ENCODE measurements at places on chromosomes 6 and 20.

GRCh38 chr6:163414117-163414945 is at the start of gene QKI:
QKI (plus strand) TSS chr6:163414718; CDS start chr6:163415194, 476 bp downstream.
- peak; percentile 83 for DNase-seq
- H3K27ac ChIP-seq: peak within 1 kb of the TSS; percentile 87
- peaks cover 14% of the 10 kb centered on the region for H3K27me3 ChIP-seq
- peaks cover 27% of the 10 kb centered on the region for H3K4me1 ChIP-seq
- H3K36me3 ChIP-seq: peaks cover 4% of the 10 kb centered on the region

DNA sequence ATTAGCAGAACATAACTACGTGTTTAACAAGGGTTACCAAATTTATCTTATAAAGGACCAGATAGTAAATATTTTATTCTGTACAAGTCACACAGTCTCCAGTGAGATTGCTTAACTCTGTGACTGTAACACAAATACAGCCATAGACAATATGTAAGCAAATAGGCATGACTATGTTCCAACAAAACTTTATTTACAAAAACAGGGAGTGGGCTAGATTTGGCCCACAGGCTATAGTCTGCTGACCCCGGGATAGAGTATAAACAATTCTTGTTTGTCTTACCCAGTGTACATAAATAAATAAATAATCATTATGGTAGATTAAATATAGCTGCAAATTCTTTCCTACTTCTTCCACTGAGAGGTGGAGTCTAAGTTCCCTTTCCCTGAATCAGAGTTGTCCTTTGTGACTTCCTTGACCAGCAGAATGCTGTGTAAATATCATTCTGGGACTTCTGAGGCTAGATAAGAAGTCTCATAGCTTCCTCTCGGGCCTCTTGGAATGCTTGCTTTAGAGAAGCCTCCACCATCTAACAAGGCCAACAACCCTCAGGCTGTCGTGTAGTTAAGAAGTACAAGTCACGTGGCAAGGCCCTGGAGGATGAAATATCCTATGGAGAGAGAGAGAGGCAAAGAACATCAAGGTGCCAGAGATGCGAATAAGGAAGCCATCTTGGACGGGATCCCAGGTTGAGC is 59.1 kb upstream of the TMEM244 start:
- no peak overlapping the region for H3K27ac ChIP-seq
- H3K4me1 ChIP-seq: peaks cover 1% of the 10 kb centered on the region
- H3K36me3 ChIP-seq: no peaks in the 10 kb centered on the region
- H3K4me3 ChIP-seq: no peak overlapping the region
- no peak for DNase-seq
- H3K27me3 ChIP-seq: no peaks in the 10 kb centered on the region

DNA sequence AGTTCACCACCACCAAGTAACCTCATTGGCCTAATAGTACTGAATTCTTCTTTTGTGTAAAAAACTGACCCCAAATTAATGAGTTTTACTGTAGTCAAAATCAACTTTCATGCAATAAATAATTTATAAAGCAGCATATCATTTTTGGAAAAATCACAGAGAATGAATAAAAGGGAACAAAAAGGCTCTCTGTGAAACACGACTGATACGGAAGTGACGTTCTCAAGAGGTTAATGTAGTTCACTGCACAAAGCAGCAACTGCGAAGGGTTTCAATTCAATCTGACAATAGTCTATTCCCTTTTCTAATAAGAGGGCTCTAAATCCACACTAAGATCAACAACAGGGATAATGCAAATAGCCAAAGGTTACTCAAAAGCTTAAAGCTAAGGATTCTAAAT is 70.3 kb downstream of the PREP start:
- no peak overlapping the region for H3K4me3 ChIP-seq
- no peak for DNase-seq
- H3K36me3 ChIP-seq: peaks cover 19% of the 10 kb centered on the region
- H3K27me3 ChIP-seq: no peaks in the 10 kb centered on the region
- no peaks in the 10 kb centered on the region for H3K4me1 ChIP-seq

DNA sequence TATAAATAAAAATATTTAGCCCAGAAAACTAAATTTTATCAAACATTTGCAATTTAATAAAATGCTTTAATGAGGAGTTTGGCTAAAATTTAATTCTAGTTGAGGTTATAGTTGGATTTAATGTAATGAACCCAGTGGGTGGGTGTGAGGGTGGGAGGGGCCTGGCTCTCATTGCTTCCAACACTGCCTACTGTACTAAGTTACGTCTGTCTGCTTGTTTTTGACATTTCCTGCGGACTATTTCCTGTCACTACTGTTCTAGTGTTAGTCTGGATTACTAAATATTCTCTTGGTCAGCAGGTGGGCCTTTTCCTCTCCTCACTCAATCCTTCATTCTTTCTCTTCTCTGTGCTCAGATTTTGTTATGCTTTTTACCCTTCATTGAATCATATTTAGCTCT is 82.5 kb upstream of the MAP3K7 start:
- no peak for DNase-seq
- no peaks in the 10 kb centered on the region for H3K36me3 ChIP-seq
- H3K27me3 ChIP-seq: no peaks in the 10 kb centered on the region

DNA sequence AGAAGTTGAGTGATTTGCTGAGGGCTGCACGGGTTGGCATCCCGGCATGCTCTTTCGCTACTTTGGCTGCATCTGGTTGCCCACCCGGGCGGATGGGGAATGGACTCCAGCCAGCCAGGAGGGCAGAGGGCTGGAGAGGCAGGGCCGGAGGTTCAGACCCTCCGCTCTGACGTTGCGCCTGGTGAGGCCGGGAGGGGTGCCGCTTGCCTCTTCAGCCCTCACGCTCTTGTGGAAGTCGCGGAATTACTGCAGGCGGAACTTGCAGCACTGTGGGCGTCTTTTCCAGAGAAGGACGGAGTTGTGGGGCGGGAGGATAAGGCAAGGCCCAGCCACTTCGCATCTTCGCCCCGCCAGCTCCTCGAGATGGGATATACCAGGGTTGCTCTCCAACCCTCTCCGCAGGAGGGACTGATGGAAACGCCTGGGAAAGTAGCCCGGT is 656 bp downstream of the RTEL1 start:
- H3K4me3 ChIP-seq: peak overlapping the region; percentile 95
- H3K4me1 ChIP-seq: peaks cover 17% of the 10 kb centered on the region
- no peaks in the 10 kb centered on the region for H3K27me3 ChIP-seq
- peak overlapping the region; percentile 92 for H3K27ac ChIP-seq
- no peak for DNase-seq

GRCh38 chr6:85078058-85078457 is 313.7 kb upstream of the TBX18 start:
- H3K27me3 ChIP-seq: no peaks in the 10 kb centered on the region
- no peaks in the 10 kb centered on the region for H3K36me3 ChIP-seq
- H3K4me1 ChIP-seq: no peaks in the 10 kb centered on the region
- no peak for DNase-seq
- H3K27ac ChIP-seq: no peak overlapping the region
- H3K4me3 ChIP-seq: no peak overlapping the region

GRCh38 chr20:56957737-56958553 is 308.5 kb downstream of the BMP7 start:
- DNase-seq: no peak
- no peak overlapping the region for H3K27ac ChIP-seq
- H3K4me1 ChIP-seq: no peaks in the 10 kb centered on the region
- H3K36me3 ChIP-seq: no peaks in the 10 kb centered on the region
- no peak overlapping the region for H3K4me3 ChIP-seq

DNA sequence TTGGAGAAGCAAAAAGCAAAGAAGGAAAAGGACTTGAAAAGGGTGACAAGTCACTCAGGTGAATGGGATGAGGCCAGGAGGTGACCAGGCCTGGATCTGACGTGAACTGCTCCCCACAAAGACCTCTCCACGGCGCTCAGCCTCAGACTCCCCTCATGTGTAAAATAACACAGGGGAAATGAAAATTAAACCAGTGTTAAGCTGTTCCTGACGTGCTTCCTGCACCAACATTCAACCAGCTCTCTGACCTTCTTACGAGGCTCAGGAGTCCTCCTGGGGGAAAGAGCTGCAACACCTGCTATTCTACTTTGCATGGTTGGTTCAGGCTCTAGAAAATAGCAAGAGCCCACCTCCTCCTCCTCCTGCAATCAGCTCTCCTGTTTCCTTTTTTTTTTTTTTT is 256.7 kb downstream of the ATXN1 start:
- no peaks in the 10 kb centered on the region for H3K27me3 ChIP-seq
- no peak for DNase-seq
- peaks cover 28% of the 10 kb centered on the region for H3K4me1 ChIP-seq

All from activated naive CD8-positive, alpha-beta T cell treated with anti-CD3 and anti-CD28 coated beads, Interleukin-2, amount 10 ng/mL, durations not matched to agents 7 days and 5 days (primary cell).